Kidney capillary endothelial cell (primary cell): ENCODE measurements at places on chromosomes 2 and 18.
A peak's percentile ranks its signal among the peaks of the same experiment; 100 is the strongest.

DNA sequence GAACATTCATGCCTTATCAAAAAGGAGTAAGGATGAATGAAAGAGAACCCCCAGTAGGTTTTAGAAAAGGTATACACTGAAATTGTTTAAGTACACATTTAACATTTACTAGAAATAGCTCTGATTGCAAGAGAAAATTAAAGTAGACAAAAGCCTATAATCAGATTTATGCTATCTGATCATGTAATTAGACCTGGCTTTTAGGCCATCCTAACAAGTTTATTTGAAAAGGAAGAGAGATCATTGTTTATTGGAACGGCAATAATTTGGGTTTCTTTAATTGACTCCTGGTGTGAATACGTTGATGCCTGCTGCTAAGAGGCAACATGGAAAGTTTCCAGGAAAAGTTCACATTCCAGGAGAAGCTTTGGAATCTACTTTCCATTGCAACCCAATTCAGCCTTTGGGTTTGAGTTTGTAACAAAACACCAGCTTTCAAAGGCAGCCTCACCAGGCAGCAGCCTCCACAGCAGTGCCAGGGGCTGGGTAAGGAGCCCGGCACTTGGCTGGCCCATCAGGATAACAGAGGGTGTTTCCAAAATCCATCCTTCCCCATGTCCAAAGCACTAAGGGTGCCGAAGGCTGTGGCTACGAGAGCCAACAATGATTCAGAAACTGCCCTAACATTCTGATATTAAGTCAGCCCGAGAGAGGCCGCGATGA lies 18.0 kb downstream of the FZD7 start:
- no peak for DNase-seq

DNA sequence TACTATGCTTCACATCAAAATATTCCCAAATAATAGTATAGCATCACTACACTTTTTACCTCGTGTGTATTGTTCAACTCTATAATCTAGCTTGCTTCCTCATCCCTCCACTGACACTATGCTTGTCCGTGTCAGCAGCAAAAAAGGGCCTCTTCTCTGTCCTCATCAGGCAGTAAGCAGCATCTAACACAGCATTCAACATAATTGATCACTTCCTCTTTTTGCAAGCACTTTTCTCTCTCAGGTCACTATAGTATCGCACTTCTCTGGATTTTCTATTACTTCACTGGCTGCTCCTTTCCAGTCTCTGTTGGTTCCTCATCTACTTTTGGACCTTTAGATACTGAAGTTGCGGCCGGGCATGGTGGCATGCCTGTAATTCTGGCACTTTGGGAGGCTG lies 64.9 kb upstream of the ZSWIM2 start:
- DNase-seq = no peak

- no peak for DNase-seq
These were observed 11.5 kb upstream of the SLC11A1 start for GRCh38 chr2:218370410-218371063.

- no peak for DNase-seq
These were observed 7.0 kb downstream of the RNPEPL1 start for GRCh38 chr2:240575101-240575965.

GRCh38 chr2:134245340-134245984 lies 8.4 kb upstream of the MGAT5 start:
- DNase-seq = peak; percentile 55

DNA sequence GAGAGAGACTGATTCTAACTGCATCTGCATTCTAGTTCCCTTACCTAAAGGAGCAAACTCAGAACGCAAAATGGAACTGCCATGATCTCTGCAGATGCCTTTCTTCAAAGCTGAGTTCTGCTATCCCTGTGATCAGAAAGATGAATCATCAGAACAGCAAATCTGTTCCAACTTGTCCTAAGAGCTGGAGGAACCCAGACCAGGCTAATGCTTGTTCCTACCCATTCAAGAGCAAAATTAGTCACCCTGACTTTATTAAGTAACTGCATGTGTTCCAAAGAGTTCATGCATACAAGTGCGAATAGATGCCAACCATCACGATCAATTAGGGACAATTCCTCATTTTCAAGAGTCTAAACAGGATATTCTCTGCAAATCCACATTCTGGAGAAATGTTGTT lies 46.5 kb downstream of the MBP start:
- no peak for DNase-seq

- no peak for DNase-seq
These were observed 40.3 kb downstream of the SNTG2 start for GRCh38 chr2:990970-991369.

DNA sequence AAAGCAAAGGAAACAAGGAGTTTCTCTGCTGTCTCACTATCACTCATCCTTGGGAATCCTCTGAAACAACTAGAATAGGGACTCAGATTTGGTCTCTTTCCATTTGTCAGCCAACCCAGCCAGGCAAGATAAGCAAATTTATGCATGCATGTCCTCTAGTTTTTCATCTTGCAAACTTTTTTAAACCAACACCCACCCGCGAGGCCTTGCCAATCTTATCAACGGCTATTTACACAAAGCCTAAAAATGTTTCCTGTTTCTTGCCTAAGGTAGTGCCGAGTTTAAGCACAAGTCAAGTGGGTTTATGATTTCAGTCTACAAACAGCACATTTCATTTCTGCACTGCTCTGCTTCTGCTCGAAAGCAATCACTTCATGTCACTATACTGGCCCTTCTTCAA lies 240.9 kb downstream of the STK39 start:
- DNase-seq = no peak

- no peak for DNase-seq
These were observed 30.2 kb downstream of the XDH start for GRCh38 chr2:31384351-31384750.

- peak; percentile 44 for DNase-seq
These were observed 40.6 kb upstream of the RFX8 start for GRCh38 chr2:101515477-101515876.

DNA sequence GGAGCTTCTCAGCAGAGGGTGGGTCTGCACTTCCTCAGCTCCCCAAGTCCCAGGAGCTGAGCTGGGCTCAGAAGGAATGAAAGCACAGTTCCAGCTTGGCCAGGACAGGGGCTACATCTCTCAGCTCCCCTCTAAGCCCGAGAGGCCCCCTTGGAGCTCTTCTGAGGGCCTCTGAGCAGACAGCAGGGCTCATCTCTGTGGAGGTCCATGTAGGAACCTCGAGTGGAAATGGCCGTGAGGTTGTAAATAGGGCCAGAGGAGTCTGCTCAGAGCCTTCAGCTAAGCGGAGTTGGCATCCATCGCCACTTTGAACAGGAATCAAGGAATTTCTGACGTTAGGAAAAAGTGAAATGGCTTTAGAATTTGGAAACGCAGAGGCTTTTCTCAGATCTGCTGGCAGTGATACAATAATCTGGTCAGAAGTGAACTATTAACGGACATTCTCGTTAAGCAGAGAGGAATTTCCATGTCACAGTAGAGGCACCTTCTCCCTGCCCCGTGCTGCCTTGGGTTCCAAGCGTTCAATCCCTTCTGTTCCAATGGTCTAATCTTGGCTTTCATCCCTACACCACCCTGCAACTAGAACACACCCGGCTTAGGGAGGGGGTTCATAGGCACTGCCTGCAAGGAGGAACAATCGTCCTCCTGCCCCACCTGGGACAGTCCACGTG lies 213.9 kb downstream of the NDUFA10 start:
- no peak for DNase-seq

DNA sequence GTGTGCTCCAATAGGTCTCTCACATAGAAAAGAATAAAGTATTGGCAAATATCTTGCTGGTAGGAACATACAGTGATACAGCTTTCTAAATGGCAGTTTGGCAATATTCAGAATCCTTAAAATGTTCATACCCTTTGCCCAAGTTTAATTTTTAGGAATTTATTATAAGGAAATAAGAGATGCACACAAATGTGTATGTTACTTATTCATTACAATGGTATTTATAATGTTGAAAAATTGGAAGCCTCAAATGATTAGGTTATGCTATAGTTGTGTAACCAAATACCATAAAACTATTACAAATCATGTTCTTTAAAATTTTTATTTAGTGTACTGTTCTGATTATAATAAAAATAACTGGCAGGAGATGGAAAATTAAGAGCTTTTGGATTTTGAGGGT lies 196.8 kb downstream of the MCFD2 start:
- no peak for DNase-seq

GRCh38 chr2:17059458-17059857 lies 393.8 kb upstream of the CYRIA start:
- DNase-seq = no peak

DNA sequence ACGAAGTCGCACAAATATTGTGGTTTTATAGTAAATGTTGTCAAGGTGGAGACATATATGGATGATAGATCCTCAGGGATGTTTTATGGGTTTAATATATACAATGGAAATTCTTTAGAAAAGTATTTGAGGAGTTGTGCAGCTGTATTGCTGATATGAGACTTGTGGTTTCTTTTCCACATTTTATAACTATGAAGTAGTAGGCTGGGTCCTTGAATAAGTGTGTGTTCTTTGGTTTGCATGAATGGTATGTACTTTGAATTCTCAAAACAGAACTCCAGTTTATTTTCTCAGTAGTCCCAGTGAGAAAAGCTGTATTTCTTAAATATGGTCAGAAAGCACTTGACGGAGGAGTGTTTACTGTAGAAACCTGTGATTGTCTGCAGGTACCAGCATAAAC lies 42.4 kb downstream of the PLCL1 start:
- no peak for DNase-seq

DNA sequence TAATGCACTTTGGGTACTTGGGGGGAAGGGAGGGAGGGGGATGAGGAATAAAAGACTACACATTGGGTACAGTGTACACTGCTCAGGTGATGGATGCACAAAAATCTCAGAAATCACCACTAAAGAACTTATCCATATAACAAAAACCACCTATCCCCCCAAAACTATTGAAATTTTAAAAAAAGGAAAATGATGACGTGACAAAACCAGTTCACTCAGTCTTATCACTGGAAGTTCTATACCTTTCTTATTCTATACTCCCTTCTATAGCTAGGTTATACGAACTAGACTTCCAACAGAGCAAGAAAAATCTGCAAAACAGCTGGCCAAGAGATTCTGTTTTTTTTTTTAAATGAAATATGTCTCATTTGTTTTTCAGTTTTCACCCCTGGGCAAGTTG lies 20.8 kb downstream of the DYNAP start:
- no peak for DNase-seq

- no peak for DNase-seq
These were observed 89.7 kb downstream of the FARSB start for GRCh38 chr2:222566229-222566628.

- no peak for DNase-seq
These were observed 478.7 kb upstream of the POU3F3 start for GRCh38 chr2:104375206-104375605.

DNA sequence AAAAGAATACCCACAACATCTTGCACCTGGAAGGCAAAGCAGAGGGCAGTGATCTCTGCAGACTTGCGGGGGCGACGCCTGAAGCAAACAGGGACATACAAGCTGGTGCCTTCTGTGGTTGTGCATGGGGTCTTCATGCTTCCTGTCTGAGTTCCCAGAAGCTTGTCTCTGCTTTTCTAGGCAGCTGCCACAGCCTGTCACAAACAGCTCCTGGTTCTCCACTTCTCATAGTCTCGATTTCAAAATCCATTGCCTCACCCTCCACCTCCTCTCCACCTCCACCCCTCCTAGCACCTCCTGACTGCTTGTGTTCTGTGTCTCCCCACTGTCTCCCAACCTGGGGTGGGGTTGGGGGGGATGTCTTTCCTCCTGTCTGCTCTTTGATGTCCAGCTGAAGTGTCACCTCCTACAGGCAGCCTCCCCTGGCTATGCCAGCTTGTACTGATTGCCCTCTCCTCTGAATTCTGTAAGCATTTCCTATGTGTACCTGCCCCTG lies 1.7 kb upstream of the PROC start:
- DNase-seq = no peak

- DNase-seq = no peak
These were observed 54.1 kb upstream of the EPB41L5 start for GRCh38 chr2:119958670-119959268.

DNA sequence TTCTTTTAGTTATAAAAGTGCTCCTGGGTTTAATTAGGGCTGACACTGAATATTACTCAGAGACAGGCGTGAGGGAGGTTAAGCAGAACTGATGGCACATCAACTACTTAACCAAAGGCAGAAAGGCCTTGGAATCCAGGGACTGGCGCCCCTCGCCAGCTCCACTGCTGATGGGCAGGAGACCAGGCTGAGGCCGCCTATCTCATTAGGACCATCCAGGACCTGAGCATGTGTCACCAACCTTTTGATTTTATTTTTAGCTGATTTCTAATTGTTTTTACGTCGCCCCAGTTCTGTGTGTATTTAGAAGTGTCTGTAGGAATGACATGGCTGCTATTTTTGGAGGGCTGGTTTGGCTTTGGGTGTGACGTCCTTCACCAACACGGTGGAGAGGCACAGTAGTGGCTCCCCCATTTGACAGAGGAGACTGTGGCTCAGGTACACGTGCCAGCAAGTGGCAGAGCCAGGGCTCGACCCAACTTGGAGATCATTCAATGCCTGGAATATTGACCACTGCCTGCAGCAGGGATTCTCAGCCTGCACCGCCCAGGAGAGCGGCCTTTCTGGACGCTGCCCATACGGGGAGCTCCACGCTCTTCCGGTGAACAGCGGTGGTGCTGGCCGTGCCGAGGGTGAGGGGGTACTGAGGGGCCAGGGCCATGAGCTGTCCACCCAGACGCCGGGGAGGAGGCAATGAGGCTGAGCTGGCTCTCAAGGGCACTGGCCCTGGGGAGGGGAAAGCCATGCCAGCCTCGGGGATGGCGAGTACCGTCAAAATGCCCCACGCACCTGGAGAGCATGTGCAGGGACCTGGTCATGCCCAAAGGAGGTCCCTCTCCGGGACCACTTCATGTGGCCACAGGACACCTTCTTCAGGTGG lies 205.7 kb downstream of the ASB1 start:
- DNase-seq = no peak

DNA sequence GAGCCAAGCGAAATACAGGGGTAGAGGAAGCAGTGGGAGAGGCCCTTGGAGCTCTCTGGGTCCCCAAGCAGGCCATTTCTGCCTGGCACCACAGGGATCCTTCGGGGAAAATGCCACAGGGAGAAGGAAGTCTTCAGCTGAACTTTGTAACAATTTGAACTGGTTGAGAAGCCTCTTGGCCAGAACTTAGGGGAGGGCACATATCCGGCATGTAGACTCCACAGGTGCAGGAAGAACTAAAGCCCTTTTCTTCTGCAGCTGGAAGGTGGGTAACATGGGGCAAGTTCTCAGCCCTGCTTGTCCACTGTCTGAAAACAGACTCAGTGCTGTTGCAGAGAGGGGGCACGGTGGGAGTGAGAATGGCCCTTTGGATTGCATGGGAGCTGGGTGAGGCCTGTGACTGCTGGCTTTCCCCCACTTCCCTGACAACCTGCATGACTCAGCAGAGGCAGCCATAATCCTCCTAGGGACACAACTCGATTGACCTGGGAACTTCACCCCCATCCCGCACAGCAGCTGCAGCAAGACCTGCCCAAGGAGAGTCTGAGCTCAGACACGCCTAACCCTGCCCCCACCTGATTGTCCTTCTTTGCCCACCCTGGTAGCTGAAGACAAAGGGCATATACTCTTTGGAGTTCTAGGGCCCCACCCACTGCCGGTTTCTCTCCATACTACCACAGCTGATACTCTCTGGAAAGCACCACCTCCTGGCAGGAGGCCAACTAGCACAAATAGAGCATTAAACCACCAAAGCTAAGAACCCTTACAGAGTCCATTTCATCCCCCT lies 101.6 kb upstream of the FAM136A start:
- DNase-seq = no peak
